Stimulated activated CD8-positive, alpha-beta memory T cell treated with anti-CD3 and anti-CD28 coated beads, Interleukin-4, amount 100 ng/mL, for 4 hours (primary cell): ENCODE measurements at places on chromosomes 5 and 9.

- DNase-seq: no peak
These were observed 21.2 kb downstream of the SPATA31D3 start for GRCh38 chr9:81964218-81965171.

DNA sequence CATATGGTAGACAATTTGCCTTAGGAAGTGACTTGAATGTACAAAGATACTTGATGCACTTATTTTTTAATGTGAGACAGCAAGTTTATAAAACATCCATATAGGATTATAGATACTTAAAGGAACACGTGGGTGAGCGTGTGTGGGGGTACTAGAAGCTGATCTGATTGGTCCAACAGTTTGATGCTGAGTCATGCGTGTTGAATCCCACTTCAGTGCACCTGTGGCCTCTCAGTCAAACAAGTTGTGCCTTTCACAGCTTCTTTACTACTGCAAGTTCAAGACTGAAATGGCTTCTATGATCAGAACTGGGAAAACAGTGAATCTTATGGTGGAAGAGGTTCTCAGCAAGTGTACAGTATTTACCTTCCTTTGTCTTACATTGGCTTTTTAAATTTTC, 98.9 kb downstream of the MAP1B start:
- no peak for DNase-seq

GRCh38 chr5:179121667-179122111, 61.5 kb downstream of the ZNF354C start:
- no peak for DNase-seq

- DNase-seq: no peak
These were observed 14.3 kb upstream of the TIFAB start for GRCh38 chr5:135466178-135467050.

DNA sequence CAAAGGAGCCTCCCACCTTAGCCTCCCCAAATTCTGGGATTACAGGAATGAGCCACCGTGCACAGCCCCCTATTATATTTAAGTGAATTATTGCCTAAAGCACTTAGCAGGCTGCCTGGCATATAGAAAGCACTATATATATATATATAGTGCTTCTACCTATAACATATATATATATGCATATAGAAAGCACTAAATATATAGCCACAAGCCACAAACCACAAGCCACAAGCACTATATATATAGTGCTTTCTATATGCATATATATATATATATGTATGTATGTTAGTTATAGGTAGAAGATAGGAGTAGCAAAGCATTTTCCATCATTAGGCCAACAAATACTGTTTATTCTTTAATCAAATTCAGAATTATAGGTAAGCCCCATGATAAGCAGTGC, 185.8 kb downstream of the CWC27 start:
- DNase-seq: no peak

DNA sequence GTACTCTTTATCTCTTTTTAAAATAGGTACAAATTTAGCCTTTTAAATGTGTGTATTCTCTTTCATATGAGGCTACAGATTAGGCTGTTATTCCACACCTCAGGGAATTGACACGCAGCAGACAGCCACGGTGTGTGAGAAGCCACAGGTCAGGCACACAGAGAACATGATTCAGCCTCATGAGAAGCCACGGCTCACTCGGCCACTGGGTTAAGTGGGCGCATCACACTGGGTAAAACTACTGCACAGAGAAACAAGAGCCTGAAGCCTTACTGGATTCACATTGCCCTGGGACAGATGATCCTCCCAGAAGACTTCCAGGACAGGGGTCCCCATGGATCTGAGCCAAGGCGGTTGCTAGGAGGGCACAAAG, 28.2 kb downstream of the LPCAT1 start:
- no peak for DNase-seq

GRCh38 chr9:92808726-92809451, 44.3 kb upstream of the BICD2 start:
- DNase-seq: no peak

- DNase-seq: no peak
These were observed 1.0 kb upstream of the SLIT3 start for GRCh38 chr5:169301986-169302385.

- no peak for DNase-seq
These were observed 238.2 kb downstream of the GLIS3 start for GRCh38 chr9:4061717-4062116.

DNA sequence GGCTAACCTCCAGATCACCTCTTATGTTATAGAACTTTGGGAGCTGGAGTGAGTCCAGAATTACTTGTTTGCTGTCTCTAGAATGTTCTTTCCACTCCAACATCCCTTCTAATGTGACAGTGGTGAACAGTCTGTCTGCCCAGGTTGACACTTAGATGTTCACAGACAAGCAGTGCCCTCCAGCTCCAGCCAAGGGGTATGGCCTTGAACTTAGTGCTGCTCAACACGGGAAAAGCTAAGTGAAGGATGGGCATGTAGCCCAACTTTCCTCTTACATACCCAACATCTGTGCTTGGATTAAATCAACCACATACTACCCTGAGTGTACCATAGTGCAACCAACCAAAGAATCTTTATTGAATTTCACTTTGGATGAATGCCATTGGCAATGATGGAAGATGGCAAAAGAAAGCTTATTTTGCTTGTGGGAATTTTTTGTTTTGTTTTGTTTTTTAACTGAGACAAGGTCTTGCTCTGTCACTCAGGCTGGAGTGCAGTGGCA, 201.2 kb downstream of the NXNL2 start:
- no peak for DNase-seq

DNA sequence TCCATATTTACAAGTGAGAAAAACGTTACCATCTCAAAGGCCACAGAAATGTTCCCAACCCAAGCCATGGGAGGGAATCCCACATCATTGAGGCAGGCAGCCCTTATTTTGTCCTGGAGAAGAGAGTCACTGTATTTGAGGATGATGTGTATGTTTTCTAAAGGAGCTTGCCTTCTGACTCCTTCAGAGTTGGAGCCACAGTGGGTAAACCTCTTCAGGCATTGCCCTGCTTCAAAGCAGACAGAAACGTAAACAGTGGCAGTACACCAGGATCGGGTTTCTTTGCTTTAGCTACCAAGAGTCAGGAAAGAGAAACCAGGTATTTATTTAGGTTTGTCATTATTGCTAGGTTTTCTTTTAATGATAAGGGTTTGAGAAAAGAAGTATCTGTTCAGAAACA, 45.7 kb downstream of the MUSK start:
- no peak for DNase-seq

GRCh38 chr9:76567086-76567485, 108.1 kb downstream of the GCNT1 start:
- DNase-seq: no peak

DNA sequence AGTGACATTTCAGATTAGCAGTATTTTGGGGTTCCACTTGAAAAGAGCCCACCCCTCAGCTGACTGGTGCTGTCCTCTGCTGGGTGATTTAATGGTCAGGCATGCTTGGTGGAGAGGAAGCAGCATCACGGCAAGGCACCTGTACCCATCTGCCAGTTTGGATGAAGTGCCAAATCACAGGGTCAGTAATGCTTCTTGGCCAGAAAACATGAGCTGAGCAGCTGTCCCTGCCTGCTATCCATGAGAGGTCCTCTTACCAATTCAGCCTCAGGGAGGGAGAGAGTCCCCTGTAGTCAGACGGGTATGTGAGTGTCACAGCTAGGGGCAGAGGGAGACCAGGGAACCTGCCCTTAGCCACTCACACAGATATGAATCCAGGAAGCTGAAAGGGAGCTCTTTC, 137.9 kb downstream of the SEC61B start:
- no peak for DNase-seq

- DNase-seq: no peak
These were observed 4.9 kb upstream of the RCL1 start for GRCh38 chr9:4787876-4788275.

DNA sequence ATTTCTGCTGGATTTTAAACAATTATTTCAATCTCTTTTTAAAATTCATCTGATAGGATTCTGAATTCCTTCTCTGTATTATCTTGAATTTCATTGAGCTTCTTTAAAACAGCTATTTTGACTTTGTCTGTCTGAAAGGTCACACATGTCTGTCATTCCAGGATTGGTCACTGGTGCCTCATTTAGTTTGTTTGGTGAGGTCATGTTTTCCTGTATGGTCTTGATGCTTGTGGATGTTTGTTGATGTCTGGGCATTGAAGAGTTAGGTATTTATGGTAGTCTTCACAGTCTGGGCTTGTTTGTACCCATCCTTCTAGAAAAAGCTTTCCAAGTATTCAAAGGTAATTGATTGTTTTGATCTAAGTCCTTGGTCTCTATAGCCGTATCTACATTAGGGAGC, 39.1 kb downstream of the DENND4C start:
- no peak for DNase-seq

- no peak for DNase-seq
These were observed 255.5 kb upstream of the SEMA6A start for GRCh38 chr5:116830079-116830478.

DNA sequence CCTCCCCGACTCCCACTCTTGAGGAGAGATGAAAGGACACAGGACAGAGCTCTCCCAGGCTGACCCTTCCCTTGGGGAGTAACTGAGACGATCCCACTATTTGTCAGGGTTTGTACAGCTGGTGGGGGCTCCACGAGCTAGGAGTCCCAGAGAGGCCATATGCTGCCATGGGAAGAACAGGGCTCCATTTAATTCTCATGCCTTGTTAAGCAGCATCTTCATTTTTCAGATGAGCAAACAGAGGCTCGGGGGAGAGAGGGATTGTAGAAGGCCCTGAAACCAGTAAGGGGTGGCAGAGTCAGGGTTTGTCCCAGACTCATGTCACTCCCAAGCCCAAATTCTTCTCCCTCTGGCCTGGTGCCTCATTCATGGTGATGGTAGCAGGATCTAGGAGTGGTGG, 176.4 kb downstream of the NSG2 start:
- no peak for DNase-seq

GRCh38 chr5:33901156-33901555, 9.4 kb upstream of the ADAMTS12 start:
- no peak for DNase-seq

- no peak for DNase-seq
These were observed 68.9 kb downstream of the PRDM6 start for GRCh38 chr5:123157791-123158581.

- DNase-seq: no peak
These were observed 391.6 kb downstream of the DMRTA1 start for GRCh38 chr9:22838266-22838665.

GRCh38 chr5:158414780-158415179, 555.8 kb upstream of the CLINT1 start:
- no peak for DNase-seq

DNA sequence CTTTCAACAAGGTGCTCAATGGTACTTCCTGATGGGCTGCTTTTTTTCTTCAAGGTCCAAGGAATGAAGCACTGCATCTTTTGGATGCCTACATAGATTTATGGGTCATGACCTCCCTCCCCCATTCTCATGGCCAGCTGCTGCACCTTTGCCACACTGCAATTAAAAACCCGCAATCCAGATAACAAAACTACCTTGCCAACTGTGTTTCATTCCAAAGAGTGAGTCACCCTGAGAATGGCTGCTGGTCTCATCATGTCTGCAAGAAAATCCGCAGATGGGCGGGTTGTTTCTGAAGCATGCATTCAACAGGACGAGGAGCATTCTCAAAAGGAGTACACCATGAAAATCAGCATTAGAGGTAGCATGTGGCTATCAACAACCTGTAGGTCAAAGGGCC, 139.8 kb downstream of the ELAVL2 start:
- no peak for DNase-seq

DNA sequence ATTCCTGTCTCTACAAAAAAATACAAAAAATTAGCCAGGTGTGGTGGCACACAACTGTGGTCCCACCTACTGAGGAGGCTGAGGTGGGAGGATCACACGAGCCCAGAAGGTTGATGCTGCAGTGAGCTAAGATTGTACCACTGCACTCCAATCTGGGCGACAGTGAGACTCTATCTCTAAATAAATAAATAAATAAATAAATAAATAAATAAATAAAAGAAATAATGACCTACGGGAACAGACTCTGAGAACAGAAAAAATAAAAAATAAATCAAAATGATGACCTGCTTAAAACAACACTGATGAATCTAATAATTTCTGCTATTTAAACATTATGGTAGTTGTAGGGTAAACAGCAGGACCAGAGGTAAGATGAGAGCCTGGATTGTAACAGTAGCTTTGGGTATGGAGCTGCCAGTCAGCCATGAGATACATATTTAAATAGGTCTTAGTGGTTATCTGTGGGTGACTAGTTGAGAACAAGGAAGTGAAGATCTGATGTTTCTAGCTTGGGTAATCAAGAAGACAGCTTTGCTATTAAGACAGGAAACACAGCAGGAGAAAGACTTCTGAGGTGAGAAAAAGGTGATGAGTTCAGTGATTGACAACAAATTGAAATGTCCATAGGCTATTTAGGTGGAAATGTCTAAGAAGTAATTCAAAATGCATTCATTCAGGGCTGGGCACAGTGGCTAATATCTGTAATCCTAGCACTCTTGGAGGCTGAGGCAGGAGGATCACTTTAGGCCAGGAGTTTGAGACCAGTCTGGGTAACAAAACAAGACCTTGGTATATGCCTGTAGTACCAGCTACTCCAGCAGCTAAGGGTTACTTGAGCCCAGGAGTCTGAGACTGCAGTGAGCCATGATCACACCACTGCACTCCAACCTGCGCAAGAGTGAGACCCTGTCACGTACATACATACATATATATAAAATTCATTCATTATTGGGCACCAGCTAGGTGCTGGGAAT, 11.0 kb downstream of the RNF145 start:
- DNase-seq: no peak

GRCh38 chr5:9301200-9301599, 244.7 kb downstream of the SEMA5A start:
- no peak for DNase-seq

- no peak for DNase-seq
These were observed 14.0 kb downstream of the DNLZ start for GRCh38 chr9:136349546-136349945.

DNA sequence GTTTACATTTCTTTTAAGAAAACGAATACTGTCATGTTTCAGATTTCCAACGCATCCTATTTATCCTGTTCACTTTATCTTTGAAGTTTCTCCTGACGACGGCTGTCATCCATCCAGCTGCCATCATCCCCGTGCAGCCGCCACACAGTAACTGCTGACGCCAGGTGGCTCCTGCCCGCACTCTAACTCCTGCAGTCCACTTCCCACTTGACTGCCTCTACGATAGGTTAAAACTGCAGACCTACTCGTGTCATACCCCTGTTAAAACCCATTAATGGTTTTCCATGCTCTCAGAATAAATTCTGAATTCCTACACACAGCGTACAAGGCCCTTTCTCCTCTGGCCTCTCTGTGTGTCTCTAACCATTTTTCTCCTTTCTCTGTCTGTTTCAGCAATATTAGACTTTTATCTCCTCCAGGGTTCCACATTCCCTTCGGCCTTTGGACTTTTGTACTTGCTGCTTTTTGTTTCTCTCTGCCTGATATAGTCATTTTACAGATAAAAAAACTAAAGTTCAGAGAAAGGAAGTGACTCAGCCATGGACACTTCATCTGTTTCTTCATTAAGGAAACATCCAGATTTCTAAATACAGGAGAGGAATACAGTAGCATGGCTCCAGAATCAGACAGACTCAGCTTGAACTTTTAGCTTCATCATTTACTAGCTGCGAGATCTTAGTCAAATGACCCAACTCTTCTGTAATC, 84.9 kb downstream of the ADAMTS12 start:
- DNase-seq: no peak

DNA sequence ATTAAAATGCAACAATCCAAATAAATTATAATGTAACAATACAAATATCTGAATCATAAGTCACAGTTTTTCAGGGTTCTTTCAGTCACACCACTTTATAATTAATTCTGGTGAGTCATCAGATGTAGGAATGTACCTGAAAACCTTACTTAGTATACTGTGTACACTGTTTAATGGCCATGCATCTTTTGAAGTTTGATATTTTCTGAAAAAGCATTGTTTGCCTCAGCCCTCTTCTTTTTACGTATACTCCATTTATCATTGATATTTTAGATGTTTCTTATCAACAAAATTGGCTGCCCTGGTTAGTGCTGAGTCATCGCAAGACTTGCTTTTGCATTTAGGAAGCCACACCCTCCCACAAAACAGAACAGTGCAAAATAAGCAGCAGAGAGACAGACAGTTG, 218.6 kb downstream of the PJA2 start:
- DNase-seq: no peak
